Stimulated activated CD8-positive, alpha-beta memory T cell treated with anti-CD3 and anti-CD28 coated beads, Interleukin-2, amount 100 ng/mL, for 1 hour (primary cell): ENCODE measurements at places on chromosomes 7 and 10.

GRCh38 chr10:98509745-98510144, 63.0 kb upstream of the HPS1 start:
- DNase-seq = no peak

GRCh38 chr7:130228840-130229502, 21.3 kb downstream of the SSMEM1 start:
- no peak for DNase-seq

DNA sequence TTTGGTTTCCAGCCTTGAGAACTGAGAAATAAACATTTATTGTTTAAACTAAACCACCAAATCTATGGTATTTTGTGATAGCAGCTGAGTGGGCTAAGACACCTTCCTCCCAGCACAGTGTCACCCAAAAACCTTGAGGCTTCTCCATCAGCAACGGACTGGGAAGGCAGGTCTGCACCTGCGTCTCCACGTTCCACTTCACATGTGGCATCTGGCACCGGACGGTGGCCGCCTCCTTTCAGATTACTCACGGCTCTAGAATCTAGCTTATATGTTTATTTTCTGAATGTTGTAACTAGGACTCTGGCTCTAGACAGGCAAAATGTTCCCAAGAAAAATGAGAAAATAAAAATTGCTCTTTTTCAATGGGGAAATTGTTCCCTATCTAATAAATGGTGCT, 201.0 kb downstream of the ADARB2 start:
- DNase-seq = no peak

DNA sequence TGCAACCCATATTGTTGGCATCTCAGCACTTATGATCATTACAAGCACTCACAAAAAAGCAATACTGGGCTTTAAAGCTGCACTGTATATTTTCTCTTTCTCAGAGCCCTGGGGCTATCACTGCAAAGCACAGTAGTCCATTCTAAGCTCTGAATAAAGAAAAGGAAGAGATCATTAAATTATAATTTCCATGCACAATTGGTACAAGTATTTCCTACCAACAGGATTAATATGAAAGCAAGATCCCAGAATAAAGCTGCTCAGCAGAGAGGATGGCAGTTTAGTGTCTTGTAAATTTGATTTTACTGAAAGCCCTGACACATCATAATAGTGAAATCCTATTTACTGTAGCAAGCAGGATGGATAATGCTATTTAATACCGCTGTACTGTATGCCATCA, 205.3 kb downstream of the CHCHD3 start:
- no peak for DNase-seq

GRCh38 chr10:26468291-26468690, 30.1 kb downstream of the APBB1IP start:
- DNase-seq = no peak

DNA sequence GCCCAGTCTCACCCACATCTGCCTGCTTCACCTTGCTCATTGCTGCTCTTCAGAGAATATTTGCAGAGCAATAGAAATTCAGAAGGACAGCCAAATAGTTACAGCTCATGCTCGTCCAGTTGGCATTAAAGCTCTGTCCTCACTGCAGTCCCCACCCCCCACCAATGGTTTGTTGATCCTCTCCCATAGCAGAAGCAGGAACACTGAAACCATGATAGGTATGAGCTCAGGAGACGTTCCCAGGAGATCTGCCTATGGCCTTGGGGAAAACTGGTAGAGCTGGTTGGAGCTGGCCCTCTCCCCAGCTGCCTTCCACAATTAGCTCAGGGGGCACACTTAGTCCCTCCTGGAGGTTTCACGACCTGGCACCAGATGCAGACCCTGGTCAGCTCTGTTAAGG, 68.6 kb upstream of the KMT2C start:
- no peak for DNase-seq

DNA sequence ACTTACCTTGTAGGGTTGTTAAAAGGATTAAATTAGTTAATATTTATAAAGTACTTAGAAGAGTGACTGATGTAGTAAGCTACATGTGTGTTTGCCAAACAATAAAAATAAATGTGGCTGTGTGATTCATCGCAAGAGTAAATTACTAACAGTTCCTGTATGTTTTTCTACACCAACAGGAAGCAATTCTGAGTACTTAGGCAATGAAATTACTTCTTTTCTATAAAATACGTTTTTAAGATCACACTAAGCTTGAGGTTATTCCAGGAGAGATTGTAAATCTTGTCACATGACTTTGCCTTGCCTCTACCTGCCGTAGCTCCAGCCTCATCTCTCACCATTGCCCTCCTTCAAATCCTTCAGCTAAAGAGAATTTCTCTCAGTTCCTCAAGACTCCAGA, 18.1 kb upstream of the GSTK1 start:
- no peak for DNase-seq

DNA sequence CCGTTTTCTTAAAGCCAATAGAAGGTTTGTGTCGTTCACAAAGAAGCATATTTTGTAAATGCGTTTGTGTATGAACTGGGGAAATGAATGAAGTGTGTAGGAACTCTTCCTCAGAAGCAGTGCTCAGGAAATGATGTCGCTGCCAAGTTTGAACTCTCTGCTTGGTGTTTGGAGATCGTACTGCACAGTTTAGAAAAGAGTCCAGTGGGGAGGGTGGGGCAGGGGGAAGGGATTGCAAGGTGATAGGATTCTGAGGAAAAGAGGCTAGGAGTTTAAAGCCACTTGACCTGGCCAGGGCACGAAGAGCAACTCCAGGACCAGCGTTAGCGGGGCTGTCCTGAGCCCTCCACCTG, 122.2 kb downstream of the CUBN start:
- no peak for DNase-seq

DNA sequence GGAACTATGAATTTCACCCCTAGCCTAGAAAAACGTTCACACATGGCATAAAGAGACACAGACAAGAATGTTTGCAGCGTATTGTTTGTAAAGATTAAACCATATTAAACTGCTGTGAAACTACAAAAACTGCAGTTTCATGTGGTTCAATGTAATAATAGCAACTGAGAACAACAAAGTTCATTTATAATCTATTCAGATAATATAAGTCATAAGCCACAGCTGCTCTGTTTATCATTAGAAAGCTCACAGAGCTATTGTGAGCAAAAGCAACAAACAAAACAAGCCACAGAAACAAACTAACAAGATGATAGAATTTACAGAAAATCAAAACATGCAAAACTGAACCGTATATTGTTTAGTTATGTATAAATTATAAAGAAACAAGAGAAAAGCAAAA, 113.5 kb downstream of the AHR start:
- no peak for DNase-seq

GRCh38 chr7:74027683-74028320, at the start of gene ELN:
TSS of gene ELN (plus strand) at chr7:74028173. CDS start at chr7:74028188, 15 bp downstream.
- DNase-seq = no peak

- no peak for DNase-seq
Measured at GRCh38 chr7:45242698-45243097, 85.1 kb downstream of the RAMP3 start.

DNA sequence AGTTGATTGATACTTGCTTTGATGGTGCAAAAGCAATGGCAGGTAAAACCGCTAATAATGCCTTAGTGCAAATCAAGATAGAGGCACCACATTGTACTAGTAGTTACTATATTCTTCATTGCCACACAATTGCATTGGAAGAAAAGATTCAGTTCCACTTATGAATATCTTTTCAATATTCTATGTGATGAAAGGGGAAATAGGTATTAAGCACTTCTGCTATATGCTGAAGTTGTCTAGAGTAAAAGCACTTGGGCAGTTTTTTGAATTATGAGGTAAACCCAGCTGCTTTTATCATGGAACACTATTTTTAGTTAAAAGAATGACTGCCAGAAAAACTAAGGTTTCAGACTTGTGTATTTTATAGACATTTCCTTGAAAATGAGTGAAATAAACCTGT, 15.5 kb downstream of the ENTPD7 start:
- DNase-seq = no peak

- DNase-seq = no peak
Measured at GRCh38 chr10:19825700-19826099, 9.5 kb downstream of the PLXDC2 start.

DNA sequence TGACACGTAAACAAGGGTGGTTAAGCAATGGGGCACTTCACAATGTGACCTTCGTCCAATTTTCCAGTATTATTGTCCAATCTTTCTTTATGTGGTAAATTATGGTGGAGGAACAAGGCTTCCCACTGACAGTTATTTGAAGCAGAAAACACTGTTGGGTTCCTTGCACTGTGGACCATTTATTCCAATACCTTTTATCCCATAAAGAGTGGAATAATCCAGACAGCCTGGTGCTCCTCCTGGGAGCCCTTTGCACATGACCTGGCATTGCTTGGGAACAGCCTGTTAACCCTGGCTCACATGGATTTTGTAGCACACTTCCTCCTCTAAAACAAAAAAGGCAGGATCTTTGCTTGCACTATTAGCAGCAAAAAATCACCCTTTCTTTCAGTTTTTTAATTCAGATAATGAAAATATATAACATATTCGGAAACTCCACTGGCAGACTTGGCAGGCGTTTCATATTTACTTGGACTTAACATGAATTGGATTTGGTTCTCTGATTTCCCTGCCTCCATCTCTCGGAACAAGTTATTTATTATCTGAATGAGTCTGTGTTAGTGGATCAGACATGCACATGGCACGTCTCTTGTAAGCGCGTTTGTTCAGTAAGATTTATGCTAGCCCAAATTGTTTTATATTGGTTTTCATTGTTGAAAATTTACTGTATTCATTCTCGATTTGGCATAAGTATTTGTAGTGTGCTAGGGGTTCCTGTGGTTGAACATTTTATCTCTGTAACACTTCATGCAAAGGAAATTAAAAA, 59.3 kb downstream of the BMPER start:
- DNase-seq = no peak

DNA sequence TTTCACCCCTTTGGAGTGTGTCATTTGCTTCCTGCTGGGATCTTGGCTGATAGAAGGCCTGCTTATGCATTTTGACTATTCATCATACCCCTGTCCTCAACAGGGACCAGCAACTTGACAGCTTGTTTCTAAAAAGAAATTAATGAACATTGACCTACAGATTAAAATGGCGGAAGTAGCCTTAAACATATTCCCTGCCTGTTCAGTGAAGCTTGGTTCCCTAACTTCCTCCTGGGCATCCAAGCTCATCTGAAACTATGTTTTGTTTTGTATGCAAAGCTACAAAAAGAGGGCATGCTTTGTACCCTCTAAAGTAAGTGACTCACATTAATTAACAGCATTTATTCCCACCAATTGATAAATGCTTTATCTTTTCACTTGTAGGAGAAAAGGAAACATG, 26.8 kb upstream of the CDK14 start:
- DNase-seq = no peak

GRCh38 chr10:49090696-49091380, 24.5 kb downstream of the VSTM4 start:
- no peak for DNase-seq

GRCh38 chr7:33816106-33816505, 89.2 kb upstream of the BMPER start:
- no peak for DNase-seq

DNA sequence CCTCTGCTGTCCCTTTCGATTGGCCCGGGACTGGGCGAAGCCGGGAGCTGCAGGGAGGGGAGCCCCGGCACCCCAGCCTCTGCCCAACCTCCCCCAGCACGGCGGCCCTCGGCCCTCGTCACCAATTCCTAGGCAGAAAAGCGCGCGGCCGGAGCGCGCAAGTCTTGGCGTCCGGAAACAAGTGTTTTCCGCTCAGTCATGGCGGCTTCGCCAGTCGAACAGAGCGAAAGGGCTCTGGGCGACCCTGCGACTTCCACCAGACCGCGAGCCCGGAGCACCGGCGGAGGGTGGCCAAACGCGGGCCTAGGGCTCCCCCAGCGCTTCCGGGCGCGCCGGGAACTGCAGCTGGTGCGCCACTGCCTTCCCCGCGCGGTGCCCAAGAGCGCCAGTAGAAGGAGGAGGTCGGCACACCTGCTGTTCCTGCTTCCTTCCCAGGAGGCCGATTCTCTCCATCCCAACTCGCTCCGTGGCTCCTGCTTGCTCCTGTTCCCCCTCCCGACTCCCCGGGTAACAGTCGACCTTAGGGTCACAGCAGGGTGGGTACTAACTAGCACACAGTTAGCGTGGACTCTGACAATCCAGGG, 729.9 kb downstream of the ZWINT start:
- DNase-seq = no peak

DNA sequence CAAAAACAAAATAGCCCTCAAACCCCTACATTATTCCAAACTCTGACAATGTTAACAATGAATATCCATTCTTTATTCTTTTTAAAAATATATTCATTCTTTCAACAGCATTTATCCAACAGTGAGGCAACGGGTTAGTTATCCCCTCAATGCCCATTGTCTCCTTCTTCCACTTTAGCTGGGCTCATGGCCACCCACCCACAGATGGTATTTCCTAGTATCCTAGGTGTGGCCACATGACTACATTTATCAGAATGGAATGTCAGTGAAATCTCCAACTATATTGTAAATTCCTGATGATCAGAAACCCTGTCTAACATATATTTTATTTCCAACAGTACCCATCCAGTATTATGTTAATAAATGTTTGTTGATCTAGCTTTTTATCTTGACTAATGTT, 13.6 kb downstream of the HOXA1 start:
- no peak for DNase-seq

DNA sequence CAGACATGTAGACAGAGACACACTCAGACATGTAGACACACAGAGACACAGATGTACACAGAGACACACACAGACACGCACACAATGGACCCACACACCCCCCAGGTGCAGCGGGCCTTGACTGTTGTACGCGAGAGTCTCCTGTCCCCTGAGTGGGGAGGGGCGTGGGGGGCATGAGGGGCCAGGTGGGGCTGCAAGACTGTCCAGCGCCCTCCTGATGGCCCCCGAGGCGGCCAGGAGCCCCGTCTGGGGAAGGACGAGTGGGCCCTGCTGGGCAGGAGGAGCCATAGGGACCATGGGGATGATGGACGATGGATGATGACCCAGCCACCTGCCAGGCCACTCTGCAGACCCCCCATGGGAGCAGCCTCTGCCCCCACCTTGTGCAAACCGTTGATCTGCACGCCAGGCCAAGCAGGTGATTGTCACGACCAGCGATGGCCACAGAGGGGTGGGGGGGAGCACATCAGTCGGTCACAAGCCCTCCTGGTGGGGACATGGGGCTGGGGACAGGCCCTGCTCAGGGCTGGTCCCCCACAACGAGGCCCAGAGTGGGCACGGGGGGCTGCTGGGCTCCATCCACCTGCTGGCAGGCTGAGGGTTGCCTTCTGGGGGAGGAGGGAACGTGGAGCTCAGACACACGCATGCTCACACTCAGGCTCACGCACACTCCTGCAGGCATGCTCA, 11.6 kb downstream of the VENTX start:
- DNase-seq = no peak
